ENCODE measurements at places on chromosomes 12 and 14.

- DNase-seq, result no peak
These were observed 258.7 kb upstream of the PDE3A start for GRCh38 chr12:20109676-20110075.

GRCh38 chr12:6563448-6564050 lies 4.5 kb downstream of the NOP2 start:
- no peak for DNase-seq

GRCh38 chr12:27176765-27177164 lies 67.3 kb upstream of the STK38L start:
- no peak for DNase-seq

DNA sequence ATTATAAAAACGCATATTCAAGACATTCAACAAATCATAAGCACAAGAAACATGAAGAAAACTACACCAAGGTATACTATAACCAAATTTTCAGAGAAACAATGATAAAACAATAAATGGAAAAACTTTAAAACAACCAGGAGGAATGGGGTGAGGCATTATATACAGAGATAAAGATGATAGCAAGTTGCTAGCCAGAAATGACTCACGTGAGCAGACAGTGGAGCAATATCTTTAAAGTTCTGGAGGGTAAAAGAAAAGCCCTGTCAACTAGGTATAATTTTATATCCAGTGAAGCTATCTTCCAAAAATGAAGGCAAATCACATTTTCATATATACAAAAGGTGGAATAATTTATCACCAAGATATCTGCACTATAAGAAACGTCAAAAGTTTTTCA lies 97.8 kb upstream of the PCED1B start:
- no peak for DNase-seq

GRCh38 chr12:91562476-91562875 lies 379.9 kb upstream of the DCN start:
- DNase-seq, result no peak

GRCh38 chr14:77088219-77088618 lies 9.8 kb upstream of the CIPC start:
- DNase-seq, result no peak

- DNase-seq, result no peak
These were observed 76.0 kb downstream of the PTHLH start for GRCh38 chr12:27896419-27896990.

DNA sequence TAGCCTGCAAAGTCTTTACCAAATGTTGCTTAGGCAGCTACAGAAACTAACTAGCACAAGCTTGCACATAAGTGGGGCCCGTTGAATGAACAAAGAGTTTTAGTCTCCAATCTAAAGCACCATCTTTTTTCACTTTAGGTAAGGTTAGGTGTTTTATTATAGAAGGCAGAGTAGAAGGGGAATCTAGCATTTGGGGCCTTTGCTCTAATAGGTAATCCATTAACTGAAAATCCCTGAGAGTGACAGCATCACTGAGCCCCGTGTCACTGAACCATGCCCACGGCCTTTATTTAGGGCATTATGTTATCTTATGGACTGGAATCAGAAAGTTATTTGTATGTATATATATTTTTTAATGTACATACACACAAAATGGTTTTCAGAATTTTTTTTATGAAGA lies 25.1 kb downstream of the CPNE8 start:
- no peak for DNase-seq

- DNase-seq, result no peak
These were observed 19.2 kb downstream of the ITPR2 start for GRCh38 chr12:26813812-26814211.

DNA sequence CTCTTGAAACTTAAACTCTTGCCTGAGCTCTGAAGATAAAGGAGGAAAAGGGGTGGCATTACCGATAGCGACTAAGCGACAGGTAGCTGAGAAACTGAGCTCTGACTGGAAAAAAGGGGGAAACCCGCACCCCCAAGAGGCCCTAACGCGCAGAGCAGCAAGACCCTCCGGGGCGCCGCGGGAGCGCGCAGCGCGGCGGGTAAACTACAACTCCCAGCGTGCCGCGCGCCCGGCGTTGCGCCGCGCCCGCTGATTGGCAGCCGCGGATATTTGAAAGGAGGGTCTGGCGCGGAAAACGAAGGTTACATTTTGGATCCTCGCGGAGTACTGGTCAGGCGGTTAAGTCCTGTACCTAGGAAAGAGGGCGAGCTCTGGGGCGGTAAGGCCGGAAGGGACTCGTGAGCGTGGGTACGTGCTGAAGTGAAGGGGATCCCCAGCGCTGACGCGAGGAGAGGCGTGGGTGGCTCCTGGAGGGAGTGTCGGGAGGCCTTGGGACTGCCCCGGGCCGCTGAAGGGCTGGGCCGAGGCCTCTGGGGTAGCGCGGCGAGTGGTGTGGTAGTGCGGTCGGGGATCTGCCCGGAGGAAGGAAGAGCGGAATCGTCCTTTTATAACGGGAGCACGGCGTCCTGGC lies at the start of gene ESPL1:
Gene ESPL1 (plus strand): TSS at position 301 of the 631 bp plus-strand sequence. CDS start 468 bp downstream, outside the sequence.
- no peak for DNase-seq

DNA sequence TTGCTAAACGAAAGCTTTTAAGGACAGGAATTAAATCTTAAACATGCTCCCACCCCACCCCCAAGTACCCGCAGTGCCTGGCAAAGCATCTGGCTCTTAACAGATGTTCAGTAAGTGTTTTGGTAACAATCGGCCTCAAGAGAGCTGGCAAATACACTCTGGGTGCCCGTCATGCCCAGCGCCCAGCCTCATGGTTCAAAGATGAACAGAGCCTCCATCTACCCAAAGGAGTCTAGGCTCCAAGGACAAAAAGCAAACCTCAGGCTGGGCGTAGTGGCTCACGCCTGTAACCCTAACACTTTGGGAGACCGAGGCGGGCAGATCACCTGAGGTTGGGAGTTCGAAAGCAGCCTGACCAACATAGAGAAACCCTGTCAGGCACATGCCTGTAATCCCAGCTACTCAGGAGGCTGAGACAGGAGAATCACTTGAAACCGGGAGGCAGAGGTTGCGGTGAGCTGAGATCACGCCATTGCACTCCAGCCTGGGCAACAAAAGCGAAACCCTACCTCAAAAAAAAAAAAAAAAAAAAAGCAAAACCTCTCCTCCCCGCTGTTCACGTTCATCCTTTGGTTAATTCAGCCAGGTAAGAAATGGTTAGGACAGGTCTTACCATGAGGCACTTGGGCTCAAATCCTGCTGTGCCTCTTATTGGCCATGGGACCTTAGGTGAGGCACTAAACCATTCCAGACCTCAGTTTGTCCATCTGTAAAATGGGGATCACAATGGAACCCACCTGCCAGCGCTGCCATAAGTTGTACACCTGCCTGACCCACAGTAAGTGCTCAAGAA lies 151.3 kb downstream of the BCL11B start:
- no peak for DNase-seq

DNA sequence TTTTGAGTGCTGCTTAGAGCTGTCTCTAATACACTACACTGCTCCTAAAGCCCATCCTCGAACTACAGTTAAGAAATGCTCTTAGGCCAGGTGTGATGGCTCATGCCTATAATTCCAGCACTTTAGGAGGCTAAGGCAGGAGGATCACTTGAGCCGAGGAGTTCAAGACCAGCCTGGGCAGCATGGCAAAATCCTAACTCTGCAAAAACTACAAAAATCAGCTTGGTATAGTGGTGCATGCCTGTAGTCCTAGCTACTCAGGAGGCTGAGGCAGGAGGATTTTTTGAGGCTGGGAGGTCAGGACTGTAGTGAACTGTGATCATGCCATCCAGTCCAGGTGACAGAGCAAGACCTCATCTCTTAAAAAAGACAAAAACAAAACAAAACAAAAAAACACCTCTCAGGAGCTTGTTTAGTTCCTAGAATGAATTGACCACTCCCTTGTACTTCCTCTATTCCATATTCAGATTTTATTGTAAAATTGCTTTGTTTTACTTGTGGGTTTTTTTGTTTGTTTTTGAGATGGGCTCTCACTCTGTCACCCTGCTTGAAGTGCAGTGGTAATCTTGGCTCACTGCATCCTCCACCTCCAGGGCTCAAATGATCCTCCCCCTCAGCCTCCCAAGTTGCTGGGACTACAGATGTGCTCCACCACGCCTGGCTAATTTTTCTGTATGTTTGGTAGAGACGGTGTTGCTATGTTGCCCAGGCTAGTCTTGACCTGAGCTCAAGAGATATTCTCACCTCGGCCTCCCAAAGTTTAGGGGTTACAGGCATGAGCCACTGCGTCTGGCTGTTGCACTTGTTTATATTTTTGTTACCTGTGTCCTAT lies 13.6 kb downstream of the MDM2 start:
- DNase-seq, result no peak

- no peak for DNase-seq
These were observed 12.5 kb downstream of the AMDHD1 start for GRCh38 chr12:95955549-95956159.

- no peak for DNase-seq
These were observed 11.2 kb upstream of the POP5 start for GRCh38 chr12:120592121-120593049.

DNA sequence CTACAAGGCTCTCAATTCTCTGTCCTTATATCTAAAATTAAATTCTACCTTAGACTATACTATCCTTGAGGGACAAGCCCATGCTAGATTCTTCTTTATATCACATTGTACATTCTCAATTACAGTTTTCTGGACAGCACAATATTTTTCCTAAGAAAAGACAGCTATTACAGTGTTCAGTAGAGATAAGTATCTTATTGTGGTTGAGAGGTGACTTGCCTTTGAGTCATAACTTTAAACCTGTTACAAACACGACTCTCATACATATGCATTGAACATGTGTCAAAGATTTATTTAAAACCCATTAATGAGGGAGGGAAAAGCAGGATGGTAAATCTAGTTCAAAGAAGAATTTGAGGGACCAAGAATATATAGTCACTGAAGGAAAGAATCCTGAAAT lies 61.1 kb downstream of the TPH2 start:
- no peak for DNase-seq

DNA sequence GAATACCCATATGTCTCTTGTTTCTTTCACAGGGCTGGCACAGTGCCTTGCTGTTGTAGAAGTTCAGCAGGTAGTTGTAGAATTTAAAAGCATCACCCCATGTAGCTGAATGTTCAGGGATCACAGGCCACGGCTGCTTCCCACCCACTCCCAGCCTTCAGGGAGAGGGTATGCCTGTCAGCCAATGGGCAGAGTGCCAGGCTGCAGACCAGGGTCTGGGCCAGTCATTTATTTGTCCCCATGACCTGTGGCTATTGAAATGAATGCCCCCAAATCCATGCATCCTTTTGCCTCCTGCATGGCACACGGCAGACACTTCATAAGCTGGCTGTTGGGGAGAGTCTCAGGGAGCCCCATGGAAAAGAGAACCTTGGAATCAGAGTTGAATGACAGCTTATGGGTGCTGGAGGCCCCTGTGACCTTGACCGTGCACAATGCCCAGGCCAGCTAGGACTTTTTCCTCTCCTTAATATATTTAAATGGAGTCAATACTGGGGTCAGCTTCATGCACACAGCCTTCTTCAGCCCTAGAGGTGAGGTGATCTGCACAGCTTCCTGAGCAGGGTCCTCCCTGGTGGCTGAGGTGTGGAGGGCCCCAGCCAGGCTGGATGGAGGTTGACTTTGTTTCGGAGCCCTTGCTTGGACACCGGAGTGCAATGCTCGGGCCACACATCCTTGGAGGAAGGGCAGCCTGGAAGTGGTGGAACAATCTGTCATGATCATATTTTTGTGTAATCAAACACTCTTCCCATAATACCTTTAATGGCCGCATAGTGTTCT lies 45.3 kb downstream of the PRMT8 start:
- no peak for DNase-seq

GRCh38 chr12:31620311-31620710 lies 29.4 kb upstream of the DENND5B start:
- DNase-seq, result no peak

DNA sequence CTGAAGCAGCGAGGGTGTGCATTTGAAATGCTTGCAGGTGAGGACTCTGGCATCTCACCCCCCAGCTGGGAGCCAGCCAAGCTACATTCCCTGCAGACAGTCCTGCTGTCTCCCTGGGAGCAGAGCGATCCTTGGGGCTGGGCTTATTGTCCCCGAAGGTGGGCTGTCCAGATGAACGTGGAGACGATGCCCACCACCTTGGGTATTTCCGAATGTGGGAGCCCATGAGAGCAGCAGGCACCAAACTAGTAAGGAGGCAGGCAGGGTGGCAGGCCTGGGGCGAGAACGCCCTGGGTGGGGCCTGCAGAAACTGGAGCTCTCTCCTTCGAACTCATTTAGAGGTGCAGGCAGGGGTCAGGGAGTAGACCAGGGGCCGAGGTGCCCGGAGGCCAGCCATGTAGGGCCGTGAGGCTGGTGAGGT lies 18.5 kb downstream of the ZBTB42 start:
- no peak for DNase-seq

DNA sequence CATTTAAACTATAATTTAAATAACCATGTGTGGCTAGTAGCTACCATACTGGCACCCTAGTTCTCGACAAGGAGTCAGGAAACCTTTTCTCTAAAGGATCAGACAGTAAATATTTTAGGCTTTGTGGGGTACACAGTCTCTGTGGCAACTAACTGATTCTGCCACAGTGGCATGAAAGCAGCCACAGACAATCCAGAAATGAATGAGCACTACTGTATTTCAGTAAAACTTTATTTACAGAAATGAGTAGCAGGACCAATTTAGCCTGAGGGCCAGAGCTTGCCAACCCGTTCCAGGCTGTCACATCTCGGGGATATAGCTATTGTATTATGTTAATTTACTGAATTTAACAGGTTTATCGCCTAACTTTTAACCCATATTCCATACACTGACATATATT lies 278.7 kb downstream of the ITPR2 start:
- no peak for DNase-seq

DNA sequence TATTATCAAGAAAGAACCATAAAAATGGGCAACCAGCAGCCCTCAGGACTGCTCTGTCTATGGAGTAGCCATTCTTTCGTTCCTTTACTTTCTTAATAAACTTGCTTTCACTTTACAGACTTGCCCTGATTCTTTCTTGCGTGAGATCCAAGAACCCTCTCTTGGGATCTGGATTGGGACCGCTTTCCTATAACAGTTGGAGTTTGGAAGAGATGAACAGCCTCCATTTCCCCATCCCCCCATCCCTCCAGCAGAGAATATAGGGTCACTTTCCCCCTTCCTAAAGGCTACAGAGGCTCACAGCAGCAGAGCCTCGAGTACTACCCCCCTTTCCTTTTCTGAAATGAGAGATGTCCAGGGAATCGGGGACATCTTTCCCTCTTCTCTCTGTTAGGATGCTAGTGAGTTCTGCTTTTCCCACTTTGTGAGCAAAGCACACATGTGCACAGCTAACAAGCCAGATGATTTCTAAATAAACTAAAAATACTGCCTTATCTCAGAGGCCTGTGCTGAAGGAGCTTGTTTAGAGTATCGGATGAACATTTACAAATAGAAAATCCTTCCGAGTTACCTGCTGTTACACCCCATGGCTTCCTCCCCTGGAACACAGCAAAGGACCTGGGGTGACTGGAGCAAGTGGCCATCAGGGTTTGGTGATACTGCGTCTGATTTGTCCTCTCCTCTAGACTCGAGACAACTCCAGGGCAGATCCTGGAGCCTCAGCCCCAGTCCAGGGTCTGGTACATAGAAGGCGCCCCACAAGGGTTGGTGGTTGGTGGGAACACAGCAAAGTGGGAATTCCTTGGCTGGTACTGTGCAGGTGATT lies 144.2 kb downstream of the SLC38A6 start:
- DNase-seq, result no peak

- DNase-seq, result no peak
These were observed 887.8 kb downstream of the TRHDE start for GRCh38 chr12:73159954-73160353.

GRCh38 chr14:87874676-87875075 lies 118.3 kb downstream of the GALC start:
- no peak for DNase-seq
